ENCODE measurements at places on chromosomes 2 and 18.

GRCh38 chr2:137845422-137845821, 118.9 kb upstream of the HNMT start:
- DNase-seq, result no peak

DNA sequence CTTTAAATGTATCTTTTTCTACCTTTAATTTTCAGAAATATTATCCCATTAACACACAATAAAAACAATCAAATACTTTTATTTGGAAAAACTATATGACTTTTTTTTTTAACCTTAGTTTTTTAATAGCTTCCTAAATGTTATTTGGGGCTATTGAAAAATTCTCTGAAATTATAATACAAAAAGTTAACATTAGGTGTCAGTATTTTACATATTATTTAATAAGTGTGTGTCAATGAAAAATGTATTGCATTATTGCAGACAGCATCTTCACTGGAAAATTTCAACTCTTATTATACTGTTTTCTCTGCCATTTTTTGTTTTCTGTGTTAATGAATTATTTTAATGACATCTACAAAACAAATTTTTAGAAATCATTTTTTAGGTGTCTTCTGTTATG, 51.1 kb upstream of the ARHGAP15 start:
- DNase-seq, result no peak

DNA sequence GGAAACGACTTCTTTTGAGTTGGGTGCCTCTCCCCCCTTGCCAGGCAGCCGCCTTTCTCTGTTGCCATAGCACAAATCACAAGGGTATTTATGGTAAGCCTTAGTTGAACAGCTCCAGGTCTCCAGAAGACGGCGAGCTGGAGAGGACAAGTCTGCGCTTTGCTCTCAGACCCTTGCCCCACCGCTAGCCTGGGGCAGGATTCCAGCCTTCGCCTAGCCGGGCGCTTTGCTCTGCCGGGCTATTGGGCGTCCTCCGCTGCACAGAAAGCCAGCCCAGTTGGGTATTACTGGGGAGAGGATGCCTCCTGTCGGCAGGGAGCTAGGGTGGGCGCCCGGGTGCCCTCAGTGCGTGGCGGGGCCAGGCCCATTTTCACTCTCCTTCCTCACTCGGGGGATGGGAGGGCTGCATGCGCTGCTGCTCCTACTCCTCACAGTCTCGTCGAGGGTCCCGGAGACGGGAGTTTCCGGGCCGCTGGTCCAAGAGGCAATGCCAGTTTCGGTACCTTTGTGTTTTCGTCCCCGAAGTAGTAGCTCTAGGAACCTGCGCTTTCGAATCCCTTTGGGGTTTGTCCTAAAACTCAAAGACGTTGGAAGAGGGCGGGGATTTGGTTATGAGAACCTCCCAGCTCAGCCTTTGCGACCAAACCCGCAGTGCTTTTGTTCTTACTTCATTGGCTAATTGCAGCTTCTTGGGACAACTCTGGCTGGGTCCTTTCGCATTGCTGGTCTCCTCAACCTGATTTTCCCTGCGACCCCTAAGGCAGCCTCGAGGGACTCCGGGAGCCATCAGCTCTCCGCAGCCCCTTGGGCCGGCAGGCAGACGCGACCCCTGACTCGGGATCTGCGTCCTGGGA, 3.6 kb upstream of the DLX2 start:
- DNase-seq, result peak; percentile 71

GRCh38 chr2:11867926-11868325, 121.5 kb downstream of the LPIN1 start:
- no peak for DNase-seq

DNA sequence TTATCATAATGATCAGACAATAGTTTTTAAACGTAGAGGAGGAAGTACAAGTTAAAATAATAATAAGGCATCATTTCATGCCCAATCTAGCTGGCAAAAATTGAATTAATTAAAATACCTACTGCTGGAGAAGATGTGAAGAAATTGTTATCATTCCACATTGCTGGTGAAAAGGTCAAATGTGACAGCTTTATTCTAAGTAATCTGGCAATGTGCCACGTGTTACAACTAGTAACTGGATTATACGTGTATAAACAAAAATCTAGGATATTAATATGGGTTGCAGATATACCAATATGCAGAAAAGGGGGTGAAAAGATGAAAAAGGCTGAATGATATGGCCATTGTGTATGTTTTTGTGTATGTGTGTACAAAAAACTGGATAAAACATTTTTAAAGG, 32.4 kb downstream of the SMAD2 start:
- DNase-seq, result no peak

GRCh38 chr2:237404413-237404812, 9.6 kb downstream of the COL6A3 start:
- no peak for DNase-seq

DNA sequence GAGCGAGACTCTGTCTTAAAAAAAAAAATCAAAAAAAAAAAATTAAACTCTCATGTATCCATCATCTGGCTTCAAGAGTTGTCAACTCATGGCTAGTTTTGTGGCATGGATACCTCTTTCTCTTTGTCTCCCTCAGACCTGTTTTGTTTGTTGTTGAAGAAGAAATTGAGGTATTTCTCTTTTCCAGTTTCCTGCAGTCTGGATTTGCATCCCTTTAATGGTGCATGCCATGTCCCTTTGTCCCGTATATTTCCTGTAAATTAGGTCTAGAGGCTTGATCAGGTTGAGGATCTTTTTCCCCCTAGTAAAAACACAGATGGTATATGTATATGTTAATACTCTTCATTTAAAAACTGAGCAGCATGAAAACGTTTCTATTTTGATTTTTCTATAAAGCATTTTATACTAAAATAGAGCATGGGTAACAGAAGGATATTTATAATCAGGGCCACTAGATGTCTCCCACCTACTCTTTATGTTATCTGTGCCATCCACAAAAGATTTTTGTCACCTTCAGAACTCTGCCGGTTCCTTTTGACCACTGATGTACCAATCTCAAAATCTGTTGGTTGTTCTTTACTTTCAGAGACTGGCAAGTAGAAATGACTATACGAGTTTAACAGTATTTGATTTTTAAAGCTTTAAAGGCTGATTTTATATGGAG, 80.1 kb downstream of the GALNT1 start:
- no peak for DNase-seq

- DNase-seq, result no peak
Observed at GRCh38 chr2:222912776-222913175, 51.9 kb downstream of the ACSL3 start.

GRCh38 chr2:70895998-70896764, 39.5 kb upstream of the ATP6V1B1 start:
- DNase-seq, result no peak

DNA sequence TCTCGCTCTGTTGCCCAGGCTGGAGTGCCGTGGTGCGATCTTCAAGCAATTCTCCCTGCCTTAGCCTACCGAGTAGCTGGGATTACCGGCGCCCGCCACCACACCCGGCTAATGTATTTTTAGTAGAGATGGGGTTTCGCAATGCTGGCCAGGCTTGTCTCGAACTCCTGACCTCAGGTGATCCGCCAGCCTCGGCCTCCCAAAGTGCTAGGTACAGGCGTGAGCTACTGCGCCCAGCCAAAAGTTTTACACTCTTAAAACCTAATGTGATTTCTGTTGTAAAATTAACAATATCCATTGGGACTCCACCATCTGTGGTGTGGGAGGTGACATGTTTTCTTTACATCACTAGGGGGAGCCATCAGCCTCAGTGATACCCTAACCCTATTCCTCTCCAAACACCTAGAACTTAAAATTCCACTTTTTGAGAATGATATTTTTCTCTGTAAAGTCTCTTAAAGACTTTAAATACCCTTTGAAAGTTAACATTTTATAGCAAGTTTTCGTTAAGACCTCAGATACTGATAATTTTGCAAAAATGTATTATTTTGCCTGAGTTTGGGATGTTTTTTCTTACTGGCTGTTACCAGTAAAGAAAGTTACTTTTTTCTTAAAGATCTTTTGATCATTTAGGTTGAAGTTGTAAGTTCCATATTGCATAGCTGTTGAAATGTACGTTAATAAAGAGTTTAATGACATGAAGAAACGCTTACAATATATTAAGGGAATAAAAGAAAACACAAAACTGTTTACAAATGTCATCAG, 11.6 kb upstream of the EIF2AK2 start:
- peak; percentile 45 for DNase-seq

DNA sequence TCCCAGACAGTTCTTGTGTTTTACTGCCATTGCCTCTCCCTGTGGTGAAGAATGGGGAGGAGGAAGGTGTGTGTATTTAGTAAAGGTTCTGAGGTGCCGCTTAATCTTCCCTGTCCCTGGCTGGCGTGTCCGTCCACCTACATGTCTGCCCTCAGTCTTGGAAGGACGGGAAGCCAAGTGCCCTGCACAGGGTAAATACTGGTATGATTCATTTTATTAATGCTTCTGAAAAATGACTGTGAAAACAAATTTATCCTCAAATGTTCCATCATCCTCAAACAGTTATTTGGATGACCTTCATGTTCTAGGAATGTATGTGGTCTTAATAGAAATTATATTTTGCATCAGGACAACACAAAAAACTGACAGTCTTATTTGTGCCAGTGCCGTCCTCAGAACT, 6.6 kb downstream of the EPAS1 start:
- no peak for DNase-seq

DNA sequence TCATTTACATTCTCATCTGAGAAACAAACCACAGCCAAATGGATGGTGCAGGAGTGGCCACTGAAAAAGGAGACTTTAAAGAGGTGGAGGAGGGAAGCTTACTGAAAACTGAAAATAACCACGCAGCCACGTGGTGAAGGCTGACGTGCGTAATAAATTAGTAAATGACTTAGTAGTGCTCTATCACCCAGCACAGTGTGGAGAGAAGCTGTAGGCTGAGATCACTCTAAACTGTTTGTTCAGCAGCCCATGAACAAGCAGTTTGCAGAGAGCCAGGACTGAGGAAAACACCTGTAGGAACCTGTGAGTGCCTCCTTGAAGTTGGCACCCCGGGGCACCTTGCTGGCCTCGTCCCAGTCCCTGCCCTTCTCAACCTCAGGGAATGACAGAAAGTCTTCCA, 193.0 kb downstream of the TXNL1 start:
- no peak for DNase-seq

DNA sequence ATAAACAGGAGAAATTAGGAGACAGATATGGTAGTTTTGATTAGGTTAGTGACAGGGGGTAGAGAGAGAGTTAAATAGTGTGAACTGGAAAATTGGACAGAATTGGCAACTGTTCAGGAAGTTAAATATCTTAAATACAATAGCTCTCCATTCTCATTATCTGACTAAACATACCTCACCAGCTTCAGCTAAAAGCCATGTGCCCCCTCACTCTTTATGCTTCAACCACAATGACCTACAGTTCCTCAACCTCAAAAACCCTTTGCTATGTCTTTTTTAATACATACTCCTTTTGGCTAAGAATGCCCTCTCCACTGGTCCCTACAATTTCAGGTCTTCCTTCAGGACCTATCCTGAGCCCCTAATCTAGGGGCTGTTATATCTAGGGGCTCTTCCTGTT, 740.2 kb upstream of the ZEB2 start:
- DNase-seq, result no peak

DNA sequence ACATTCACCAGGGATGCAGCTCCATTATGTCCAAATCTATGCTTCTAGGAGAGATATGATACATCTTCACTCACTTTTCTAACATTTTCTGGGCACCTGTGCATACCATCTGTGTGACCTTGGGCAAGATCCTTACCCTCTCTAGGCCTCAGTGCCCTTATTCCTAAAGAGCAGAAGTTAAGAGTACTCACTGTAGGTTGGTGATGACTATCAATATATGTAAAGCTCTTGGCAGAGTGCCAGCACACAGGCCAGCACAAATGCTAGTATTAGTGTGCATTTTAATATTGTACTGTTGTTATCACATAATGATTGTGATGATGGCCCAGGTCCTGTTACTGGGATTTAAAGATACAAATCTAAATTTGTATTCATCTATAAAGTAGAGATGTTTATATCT, 199.2 kb downstream of the RAD51AP2 start:
- no peak for DNase-seq

GRCh38 chr2:209577376-209578357, 153.8 kb downstream of the MAP2 start:
- no peak for DNase-seq

DNA sequence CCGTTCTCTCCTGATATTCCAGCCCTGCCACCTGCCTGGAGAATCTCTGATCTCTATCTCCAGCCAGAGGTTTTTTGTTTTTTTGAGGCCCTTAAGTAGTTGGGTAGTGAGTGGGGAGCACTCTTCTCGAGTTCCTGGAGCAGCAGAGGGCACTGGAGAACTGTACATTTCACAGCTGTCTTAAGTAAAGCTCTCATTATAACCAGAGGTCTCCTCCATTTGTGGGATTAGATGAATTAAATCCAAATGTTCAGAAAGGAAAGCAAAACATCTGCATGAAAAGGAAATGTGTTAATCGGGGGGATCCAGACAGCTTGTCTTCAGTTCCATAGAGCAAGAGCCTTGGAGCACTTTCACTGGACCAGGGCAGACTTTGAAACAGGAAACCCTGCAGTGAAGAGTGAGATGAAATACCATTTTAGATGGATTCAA, 32.8 kb downstream of the AOX1 start:
- peak; percentile 40 for DNase-seq

- DNase-seq, result no peak
Observed at GRCh38 chr2:207122651-207123334, 43.0 kb downstream of the KLF7 start.

DNA sequence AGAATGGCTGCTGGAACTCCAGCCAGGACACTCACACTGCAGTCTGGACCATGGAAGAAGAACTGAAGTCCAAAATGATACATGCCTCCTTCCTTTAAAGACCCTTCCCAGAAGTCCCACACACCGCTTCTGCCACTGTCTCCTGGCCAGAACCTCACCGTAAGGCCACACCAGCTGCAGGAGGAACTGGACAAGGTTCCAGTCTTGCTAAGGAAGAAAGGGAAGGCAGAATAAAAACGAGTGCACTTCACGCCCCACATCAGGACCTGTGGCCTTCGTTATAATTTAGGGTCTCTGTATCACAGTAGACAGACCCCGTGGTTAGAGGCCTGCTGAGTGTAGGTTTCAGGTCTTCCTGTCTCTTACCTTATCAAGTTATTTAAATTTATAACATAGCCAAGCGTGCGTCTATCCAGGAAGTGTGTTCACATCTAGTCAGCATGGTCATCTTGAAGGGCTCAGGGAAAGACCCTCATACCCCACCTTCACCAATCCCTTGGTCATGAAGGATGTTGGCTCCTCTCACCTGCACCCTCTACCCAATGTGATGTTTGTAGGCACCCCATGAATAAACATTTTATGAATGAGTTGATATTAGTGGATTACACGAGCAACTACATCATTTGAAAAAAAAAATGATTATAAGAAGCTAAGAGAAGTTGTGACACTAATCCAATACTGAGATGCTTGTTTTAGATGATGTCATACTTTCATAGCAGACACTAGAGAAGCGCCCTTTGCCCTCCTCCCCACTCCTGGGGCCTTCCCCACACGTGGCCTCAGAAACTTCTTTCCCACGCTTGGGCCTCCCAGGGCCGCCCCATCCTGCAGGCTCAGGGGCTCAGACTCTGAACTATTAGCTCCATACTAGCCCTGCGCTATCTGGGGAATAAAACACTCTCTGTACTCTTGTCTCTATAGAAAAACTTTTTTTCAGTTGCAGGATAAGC, 157.6 kb downstream of the FAM210A start:
- peak; percentile 76 for DNase-seq

Data from activated CD4-positive, alpha-beta T cell treated with anti-CD3 and anti-CD28 coated beads for 36 hours (primary cell).